ENCODE measurements at places on chromosomes 16 and 17. TPM values are rescaled to one million over a fixed set of nuclear protein-coding genes. Genes with fewer than 3 reads are reported as not detected.

The VPS35 gene
- 108 TPM for total RNA-seq

The MEOX1 gene
- 1.1 TPM for total RNA-seq

The NUDT16L1 gene
- 36.8 TPM for total RNA-seq

The ATP2A1 gene
- 3.3 TPM for total RNA-seq

The CRHR1 gene
- total RNA-seq: 0.41 TPM

The ARHGDIG gene
- total RNA-seq: 2.0 TPM

The ACBD4 gene
- 5.4 TPM for total RNA-seq

The C16orf86 gene
- total RNA-seq: 1.7 TPM

The CCL8 gene
- not detected for total RNA-seq

The MILR1 gene
- not detected for total RNA-seq

The USP43 gene
- 2.0 TPM for total RNA-seq

The VAT1L gene
- total RNA-seq: 5.2 TPM

The KRTAP4-9 gene
- total RNA-seq: not detected

The PRR15L gene
- not detected for total RNA-seq

The HOXB4 gene
- total RNA-seq: 4.4 TPM

The PRAC2 gene
- not detected for total RNA-seq

The APOH gene
- total RNA-seq: not detected
